ENCODE measurements at places on chromosomes 16 and 17. TPM values are rescaled to one million over a fixed set of nuclear protein-coding genes. Genes with fewer than 3 reads are reported as not detected.

SHCBP1 gene
- 13.4 TPM for total RNA-seq

G6PC1 gene
- not detected for total RNA-seq

DNA sequence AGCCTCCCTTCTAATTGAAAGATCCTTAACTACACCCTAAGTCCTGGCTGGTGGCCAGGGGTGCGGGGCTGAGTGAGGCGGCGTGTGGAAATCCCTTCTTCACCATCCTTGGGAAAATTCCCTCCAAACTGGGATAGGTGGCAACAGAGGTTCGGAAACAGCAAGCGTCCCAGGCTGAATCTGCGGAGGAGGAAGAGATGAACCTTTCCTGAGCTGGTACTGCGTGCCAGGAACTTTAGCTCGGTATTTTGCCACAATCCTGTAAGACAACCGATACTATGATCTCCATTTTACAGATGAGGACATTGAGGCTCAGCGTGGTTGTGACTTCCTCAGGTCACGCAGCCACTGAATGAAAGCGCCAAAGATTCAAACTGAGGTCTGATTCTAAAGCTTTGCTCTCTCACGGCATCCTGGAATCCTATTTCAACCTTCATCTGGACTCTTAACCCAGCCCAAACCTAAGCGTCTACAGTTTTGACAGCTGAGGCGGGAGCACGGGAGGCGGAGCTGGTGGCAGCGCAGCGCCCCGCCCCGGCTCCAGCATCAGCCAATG is 583 bp upstream of the CYLD start:
- peak; percentile 25 for DNase-seq

DNA sequence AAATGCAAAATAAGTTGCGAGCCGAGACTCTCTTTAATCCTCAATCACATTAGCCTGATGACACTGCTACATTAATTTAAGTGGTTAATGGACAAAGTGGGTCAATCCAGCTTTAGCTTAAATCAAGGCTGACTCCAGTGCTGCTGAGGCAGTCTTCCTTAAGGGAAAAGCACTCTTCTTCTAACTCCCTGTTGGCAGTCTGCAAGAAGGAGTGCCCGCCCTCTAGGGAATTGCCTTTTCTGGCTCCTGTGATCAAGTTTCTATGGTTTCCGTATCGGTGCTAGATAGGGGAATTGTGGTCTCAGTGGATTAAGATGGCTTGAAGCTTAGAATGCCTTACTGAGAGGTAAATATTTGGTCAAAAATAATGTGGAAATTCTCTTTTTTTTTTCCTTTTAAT is 41.0 kb downstream of the HS3ST3B1 start:
- peak; percentile 49 for DNase-seq

DNA sequence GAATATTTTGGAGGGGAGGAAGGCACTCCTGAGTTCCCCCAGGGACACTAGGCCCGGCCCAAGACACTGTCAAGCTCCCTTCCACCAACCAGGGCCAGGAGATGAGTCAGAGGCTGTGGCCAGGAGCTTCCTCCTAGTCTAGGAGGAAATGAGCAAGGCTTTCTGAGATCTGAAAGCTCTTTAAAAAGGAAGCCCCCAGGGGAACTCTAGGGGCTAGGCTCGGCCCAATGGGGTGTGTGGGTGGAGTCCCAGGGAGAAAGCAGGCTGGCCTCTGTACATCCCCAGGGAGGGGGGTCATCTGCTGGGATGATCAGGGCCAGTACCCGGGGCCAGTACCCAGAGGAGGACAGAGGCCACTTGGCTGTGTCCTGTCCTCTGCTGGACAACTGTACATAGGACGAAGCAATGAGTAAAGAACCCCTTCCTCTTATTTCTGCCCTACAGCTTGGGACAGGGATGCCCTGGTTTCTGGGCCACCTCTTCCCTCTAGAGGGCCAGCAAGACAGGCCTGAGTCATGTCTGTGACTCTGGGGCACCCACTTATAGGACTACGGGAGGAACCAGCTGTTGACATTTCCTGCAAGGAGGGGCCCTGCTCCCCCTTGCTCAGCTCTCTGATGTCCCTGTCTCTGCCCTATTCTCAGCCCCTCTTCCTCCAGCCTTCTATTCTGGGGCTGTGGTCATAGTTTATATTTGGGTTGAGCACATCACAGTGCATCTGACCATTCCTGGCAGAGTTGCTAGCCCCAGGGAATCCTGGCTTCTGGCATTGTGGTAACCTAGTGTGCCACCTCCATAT is 2.7 kb downstream of the FHOD1 start:
- DNase-seq: no peak

DNA sequence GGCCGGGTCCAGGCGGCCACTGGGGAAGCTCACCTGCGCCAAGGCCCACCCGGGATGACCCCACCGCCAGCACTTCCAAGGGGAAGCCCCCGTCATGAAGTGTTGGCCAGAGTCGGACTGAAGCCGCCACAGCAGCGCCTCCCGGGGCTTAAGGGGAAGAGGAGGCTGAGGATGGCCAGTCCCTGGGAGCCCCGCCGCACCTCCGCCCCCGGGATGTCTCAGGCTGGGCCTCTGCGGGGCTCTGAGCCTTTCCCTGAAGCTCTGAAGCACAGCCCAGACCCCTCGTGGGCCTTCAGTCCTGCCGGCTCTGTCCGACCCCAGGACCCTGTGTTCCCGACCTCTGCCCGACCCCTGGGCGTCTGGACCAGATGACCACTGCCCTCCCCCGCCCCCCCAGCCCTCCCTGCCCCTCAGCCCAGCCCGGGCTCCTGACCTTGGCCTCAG is 42.8 kb upstream of the ACSF3 start:
- no peak for DNase-seq

GRCh38 chr16:68972720-68973119 is 129.4 kb downstream of the TANGO6 start:
- peak; percentile 62 for DNase-seq

DNA sequence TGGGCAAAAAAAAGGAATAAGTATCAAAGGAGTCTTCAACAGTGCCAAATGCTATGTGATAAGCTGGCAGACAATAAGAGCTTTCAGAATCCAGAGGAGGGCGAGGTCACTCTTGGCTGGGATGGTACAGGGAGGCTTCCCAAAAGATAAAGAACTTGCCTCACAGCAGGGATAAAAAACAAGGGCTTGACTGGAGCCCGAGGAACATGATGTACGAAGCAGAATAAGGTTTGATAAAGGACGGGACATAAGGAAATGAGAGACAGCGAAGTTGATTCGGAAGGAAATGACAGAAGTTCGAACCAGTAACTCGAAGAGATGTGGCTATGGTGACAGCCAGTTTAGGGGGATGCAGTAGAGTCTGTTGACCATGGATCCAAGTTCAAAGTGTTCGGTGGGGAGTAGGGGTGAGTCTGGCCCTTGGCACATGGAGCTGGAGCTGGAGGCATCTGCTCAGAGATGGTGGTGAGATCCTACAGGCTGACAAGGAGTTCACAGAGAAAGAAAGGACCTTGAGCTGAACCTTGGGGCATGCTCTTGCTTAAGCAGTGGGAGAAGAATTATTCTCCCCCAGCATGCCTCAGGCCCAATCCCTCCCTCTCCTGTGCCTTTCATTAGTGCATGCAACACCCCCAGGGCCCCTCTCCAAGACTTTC is 137.6 kb upstream of the RCVRN start:
- DNase-seq: no peak

DNA sequence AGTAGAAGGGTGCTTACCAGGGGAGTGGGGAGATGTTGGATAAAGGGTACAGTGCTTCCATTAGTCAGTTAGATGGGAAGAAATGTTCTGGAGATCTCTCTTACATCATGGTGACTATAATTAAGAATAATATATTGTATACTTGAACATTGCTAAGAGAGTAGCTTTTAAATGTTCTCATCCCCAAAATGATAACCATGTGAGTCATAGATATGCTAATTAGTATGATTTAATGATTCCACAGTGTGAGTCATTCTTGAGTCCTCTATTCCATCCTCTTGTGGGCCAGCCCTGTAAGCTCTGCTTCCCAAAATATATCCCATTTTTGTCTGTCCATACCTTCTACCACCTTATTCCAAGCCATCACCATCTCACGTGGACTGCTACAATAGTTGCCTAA is 80.6 kb upstream of the CDH11 start:
- DNase-seq: no peak

- DNase-seq: peak; percentile 65
Observed at GRCh38 chr17:21039839-21040575, 2.8 kb downstream of the USP22 start.

CORO6 gene
- total RNA-seq: 3.9 TPM

DNA sequence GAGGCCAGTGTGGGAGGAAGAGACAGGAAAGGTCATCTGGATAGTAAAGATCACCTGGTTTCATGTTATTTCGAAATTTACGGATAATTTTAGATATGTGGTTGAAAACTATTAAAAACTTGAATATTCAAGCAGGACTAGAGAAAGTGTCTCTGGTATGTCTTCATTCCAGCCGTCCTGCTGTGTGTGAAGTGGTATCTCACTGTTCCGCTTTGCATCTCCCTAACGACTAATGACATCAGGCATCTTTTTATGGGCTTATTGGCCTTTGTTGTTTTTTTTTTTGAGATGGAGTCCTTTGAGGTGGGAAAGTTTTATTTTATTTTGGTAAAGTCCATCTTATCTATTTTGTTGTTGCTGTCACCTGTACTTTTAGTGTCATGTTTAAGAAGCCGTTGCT is 214.4 kb upstream of the CHMP6 start:
- no peak for DNase-seq

- peak; percentile 30 for DNase-seq
Observed at GRCh38 chr17:79737922-79738578, 7.3 kb downstream of the ENPP7 start.

HBQ1 gene
- 1.6 TPM for total RNA-seq

DNA sequence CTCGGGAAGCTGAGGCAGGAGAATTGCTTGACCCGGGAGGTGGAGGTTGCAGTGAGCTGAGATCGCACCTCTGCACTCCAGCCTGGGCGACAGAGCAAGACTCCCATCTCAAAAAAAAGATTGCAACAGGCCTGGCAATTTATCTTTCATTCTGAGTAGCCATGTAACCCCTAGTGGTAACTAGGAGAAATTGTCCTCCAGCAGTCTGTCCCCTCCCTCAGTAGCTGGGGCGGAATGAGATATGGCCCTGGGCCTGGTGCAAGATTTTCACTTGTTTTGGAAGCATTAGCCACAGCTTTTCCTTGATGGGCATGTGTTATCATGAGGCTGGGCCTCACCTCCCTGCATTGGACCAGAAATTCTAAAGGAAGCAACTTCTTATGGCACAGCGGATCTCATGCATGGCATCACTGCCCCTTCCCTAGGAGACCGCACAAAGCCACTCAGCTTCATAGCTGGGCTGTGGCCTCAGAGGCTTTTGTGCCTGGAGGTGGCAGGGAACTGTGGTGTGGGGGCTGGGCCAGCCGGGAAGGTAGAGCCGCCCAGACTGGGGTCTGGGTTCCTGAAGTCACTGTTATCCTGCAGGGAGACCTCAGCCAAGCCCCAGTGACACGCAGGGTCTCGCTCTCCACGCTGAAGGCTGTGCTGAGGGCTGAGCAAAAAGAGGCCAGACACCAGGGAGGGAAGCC is 13.4 kb downstream of the NATD1 start:
- peak; percentile 85 for DNase-seq

UBB gene
- total RNA-seq: 2,261 TPM

- DNase-seq: no peak
Observed at GRCh38 chr16:85215478-85216118, 103.3 kb upstream of the CIBAR2 start.

TNP2 gene
- total RNA-seq: not detected

AOC2 gene
- 1.9 TPM for total RNA-seq

KLHDC4 gene
- total RNA-seq: 29.6 TPM

PRR11 gene
- total RNA-seq: 28.1 TPM

- DNase-seq: no peak
Observed at GRCh38 chr16:78257376-78257728, 157.9 kb downstream of the WWOX start.

DHX58 gene
- total RNA-seq: 5.6 TPM

DNA sequence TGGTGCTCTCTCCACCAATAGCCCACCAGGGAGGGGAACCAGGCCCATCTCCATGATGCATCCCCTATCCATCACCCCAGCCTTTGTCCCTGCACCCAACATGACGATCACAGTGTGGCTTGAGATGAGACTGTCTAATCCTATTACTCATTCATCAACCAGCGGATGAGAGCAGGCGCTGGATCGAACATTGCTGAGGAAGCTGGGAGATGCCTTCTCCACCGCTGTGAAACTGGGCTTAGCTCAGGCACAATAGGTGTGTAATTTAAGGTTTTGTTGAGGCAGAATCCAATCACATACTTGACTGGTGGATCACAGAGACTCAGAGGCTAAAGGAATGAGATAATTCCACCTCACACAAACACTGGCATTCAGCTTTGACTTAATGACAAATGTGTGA is 64.6 kb upstream of the IRX3 start:
- no peak for DNase-seq

DNA sequence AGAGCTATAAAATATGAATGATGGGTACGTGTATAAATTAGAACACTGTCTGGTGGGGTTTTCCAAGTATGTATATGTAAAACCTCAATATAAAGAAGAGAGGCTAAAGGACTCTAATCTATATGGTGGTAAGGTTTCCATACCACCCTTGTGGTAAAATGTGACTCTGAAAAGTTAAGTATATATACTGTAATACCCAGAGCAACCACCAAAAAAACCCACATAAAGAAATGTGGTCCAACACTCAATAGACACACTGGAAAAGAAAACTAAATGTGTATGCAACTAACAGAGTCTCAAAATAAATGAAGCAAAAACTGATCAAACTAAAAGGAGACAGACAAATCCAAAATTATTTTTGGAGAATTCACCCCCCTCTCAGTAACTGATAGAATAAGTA is 72.2 kb downstream of the XPO6 start:
- no peak for DNase-seq

FBXW10B gene
- not detected for total RNA-seq

- no peak for DNase-seq
Observed at GRCh38 chr17:47738178-47738577, 5.1 kb downstream of the TBX21 start.

KRT28 gene
- not detected for total RNA-seq

- DNase-seq: no peak
Observed at GRCh38 chr17:66842505-66842904, 7.6 kb downstream of the CACNG5 start.

GDPD3 gene
- total RNA-seq: 0.31 TPM

DNA sequence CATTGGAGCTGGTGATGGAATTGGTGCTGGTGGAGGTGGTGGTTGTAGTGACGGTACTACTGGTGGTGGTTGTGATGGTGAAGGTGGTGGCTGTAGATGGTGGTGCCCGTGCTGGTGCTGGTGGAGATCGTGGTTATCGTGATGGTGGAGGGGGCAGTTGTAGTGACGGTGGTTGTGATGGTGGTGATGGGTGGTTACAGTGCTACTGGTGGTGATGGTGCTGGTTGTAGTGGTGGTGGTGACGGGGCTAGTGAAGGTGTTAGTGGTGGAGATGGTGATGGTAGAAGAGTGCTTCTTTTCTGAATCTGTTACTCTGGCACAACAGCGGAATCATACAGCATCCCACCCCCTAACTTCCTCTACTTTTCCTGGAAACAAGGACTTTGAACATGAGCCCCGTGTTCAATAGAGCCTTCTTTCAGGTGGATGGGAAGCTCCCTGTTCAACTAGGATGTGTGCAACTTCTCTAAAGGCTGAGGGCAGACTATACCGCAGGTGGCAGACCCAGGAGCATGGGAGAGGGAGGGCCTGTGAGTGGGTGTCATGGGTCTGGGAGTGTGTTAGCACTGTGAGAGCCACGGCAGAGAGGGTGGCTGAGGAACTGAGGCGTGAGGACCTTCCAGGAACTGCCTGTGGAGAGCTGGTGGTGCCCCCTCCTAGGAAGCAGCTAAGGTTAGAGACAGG is 8.2 kb downstream of the TBX21 start:
- no peak for DNase-seq

All from H7 (cell line).